Head of caudate nucleus (tissue), 42 donors: ENCODE measurements at places on chromosomes 5 and 9.

GRCh38 chr5:5156471-5157082, 16.4 kb downstream of the ADAMTS16 start:
- DNase-seq = no peak

DNA sequence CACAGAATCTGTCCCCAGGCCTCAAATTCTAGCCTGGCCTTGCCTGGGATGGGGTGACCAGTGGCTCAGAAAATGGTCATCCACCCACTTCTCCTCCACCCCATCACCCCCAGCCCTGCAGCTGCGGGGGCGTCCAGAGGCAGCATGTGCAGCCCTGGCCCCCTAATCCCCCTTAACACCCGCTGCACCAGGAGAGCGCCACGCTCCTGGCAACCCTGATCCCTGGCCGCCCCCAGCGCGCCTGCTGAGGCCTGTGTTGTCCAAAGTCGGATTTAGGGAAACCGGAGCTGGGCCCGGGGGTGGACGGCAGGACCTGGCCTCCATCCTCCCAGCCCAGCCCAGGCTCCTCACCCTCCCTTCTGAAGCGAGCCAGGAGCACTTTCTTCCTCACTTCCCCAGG, 22.0 kb downstream of the NR5A1 start:
- DNase-seq = no peak

GRCh38 chr5:132134384-132134783, 60.8 kb downstream of the CSF2 start:
- DNase-seq = no peak

GRCh38 chr9:113210815-113211214, 10.3 kb downstream of the FKBP15 start:
- no peak for DNase-seq

- DNase-seq = no peak
Measured at GRCh38 chr9:99814359-99814758, 7.3 kb upstream of the NR4A3 start.

DNA sequence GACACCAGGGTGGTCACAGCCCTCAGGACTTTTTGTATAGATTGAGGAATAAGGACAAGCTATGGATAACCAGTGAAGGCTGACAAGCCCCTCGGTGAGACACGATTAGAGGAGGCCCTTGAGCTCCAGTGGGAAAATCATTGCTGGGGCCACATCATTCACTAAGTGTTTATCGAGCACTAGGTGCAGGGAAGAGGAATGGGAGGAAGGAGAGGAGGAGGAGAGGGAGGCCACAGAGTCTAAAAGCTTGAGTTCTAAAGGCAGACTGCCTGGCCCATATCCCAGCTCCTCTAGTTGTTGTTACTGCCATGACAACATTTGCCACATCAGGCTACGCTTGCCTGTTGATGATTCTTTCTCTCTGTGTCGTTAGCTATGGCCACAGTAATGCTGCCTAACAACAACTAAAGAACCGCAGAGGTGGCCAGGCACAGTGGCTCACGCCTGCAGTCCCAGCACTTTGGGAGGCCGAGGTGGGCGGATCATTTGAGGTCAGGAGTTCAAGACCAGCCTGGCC, 37.6 kb downstream of the NKX2-5 start:
- DNase-seq = no peak

- no peak for DNase-seq
Measured at GRCh38 chr5:53934151-53934820, 373.8 kb downstream of the NDUFS4 start.

DNA sequence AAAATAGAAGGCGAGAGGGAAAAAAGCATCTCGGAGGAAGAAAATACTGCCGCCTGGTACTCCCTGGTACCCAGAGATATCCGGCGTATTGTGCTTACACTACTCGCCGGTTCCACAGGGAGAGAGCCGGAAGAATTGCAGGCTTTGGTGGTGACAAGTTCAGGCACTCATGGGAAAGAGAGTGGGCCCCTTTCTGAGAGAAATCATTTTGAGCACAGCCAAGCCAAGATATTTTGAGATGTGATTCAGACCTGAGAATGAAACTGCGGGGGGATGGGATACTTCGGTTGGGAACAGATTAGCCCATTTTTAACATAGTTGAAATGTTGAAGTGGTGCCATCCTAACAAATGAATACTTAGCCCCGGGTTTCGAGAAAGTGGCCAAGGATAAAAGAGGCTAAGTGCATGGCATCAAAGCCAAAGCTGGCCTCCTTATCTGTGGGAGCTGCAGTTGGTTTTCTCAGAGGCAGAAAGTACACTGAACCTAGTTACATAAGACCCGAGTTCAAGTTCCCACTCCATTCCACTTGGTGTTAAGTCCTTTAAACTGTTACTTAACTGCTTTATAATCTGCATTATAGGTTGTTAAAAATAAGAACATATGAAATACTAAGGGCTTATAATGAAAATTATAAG, 62.7 kb downstream of the SLC1A3 start:
- no peak for DNase-seq
